ENCODE measurements at places on chromosomes 12 and 14.

GRCh38 chr14:59316151-59316830 is 127.8 kb downstream of the DAAM1 start:
- no peak for DNase-seq

DNA sequence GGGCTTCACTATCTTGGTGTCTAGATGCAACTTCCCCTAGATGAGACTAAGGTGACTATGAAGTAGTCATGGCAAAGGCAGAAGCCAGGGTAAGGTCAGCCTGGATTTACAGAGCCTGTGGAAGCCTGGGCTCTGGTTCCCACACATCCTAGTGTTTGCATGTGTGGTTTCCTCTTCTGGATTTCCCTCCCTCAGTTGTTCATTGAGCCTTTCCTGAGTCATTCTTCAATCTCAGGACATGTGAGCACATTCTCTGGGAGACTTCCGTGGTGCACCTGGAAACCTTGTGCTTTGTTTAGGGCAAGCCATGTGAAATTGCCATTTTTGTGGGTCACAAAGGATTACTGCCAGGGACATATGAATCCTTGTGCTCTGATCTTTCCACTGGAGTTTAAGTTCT is 236.6 kb downstream of the C12orf75 start:
- no peak for DNase-seq

DNA sequence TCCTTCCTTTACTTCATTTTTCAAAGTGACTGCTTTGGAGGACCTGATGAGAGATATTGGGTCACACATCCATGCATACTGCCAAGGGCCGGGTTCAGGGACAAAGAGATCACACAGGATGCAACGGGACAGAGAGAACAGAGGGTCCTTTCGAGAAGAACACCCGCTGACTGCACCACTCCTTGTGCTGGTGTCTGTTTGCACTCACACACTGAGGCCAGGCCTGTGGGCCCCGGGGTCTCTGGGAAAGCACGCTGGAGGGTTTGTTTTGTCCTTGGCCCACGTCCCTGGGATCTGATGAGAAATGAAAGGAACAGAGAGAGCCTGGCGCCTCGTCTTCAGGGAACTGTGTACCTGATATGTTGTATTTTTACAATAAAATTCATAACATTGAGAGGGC is 42.2 kb downstream of the PAH start:
- DNase-seq, result no peak

DNA sequence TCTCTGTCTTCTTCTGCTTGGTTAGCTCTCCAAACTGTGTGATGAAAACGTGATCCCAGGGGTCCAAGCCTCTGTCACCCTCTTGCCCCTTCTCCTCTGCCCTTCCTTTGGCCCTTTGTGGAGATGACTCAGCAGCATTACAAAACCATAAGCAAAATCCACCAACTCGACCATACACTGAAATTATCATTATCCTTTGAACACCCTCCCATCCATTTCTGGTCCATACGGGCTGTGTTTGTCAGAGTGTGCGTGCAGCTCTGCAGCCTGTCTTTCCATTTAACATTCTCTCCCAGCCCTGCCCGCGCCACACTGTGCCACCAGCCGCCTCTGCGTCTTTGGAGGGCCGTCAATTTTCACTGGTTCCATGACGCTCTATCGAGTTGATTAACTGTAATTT is 69.2 kb downstream of the SLC25A47 start:
- DNase-seq, result peak; percentile 80

GRCh38 chr12:59742841-59743240 is 147.0 kb downstream of the SLC16A7 start:
- DNase-seq, result no peak

GRCh38 chr12:120361506-120362208 is 7.3 kb downstream of the MSI1 start:
- peak; percentile 98 for DNase-seq

DNA sequence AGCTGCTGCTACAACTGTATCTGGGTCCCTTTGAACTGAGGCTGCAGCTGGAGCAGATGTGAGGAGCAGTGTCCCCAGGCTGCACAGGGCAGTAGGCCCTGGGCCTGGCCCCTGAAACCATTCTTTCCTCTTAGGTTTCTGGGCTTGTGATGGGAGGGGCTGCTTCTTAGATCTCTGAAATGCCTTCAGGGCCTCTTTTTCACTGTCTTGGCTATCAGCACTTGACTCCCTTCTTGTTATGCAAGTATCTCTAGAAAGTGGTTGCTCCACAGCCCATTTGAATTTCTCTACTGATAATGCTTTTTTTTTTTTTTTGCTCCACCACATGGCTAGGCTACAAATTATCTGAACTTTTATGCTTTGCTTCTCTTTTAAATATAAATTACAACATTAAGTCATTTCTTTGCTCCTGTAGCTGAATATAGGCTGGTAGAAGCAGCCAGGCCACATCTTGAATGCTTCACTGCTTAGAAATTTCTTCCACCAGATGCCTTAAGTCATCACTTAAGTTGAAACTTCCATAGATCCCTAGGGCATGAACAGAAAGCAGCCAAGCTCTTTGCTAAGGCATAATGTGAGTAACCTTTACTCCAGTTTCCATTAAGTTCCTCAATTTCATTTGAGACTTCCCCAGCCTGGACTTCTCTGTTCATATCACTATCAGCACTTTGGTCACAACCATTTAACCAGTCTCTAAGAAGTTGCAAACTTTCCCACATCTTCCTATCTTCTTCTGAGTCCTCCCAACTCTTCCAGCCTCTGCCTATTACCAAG is 41.1 kb downstream of the ACSM4 start:
- DNase-seq, result no peak

DNA sequence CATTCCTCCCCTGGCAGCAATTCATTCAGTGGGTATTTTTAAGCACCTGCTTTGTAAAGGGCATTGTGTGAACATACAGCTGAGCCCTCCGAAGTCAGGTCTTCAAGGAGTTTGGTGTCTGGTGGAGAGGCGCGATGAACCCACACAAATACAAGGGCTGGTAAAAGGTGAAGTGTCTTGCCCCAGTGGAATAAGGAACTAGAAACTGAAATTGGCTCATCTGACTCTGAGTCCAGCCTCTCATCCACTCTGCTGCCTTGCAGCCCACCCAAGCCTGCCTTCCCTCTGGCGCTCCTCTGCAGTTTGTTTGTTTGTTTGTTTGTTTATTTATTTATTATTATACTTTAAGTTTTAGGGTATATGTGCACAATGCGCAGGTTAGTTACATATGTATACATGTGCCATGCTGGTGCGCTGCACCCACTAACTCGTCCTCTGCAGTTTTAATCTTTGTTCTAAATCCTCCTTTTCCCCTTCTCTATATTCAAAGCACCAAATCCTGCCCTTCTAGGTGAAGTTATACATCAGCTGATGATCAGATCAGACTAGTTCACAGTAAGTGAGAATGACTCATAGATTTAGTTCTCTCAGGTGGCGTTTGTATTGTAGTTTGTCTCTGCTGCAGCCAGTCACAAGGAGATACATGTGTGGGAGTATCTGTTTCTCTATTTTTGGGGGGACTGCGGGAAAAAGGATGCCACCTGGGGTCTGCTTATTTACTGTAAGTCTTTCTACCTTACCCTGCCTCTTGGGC is 394.5 kb downstream of the APAF1 start:
- DNase-seq, result no peak

GRCh38 chr12:98437166-98437565 is 78.2 kb upstream of the TMPO start:
- DNase-seq, result no peak

DNA sequence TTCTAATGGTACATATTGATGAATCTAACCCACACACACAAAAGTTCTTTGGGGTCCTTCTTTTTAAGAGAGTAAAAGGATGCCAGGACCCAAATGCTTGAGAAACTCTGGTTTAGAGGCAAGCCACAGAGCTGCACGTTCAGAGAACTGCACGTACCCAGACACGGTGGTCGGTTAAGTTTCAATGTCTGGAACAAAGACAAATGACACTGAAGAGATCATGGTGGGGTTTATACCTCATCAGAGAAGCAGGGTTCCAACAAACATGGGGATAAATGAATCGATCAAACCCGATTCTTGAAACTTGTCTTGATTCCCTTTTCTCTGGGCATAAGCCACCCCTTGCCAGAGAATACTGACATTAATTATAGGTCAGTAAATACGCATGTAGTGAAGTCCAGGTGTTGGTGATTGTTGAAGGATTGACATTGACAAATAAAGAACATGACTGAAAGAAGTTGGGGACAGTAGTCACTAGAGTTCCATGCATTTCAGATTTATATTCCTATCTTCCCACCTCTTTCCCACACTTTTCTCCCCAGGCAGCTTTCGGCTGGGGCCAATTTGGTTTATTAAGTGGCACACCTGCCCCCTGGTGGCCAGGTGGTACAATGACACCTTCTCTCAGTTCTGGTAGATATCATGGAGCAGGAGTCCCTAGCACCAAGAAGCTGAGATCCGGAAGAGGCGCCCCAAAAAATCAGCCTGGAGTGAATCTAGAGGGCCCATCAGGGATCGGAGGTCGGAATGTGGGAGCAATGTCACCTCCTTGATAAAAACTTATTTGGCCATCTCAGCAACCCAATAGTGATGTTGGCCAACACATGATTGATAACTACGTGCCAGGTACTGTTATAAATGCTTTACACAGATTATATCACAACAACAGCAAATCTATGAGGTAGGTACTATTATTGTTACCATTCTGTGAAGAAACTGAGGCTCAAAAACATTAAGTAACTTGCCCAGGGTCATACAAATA is 17.8 kb upstream of the HDAC7 start:
- DNase-seq, result peak; percentile 89

DNA sequence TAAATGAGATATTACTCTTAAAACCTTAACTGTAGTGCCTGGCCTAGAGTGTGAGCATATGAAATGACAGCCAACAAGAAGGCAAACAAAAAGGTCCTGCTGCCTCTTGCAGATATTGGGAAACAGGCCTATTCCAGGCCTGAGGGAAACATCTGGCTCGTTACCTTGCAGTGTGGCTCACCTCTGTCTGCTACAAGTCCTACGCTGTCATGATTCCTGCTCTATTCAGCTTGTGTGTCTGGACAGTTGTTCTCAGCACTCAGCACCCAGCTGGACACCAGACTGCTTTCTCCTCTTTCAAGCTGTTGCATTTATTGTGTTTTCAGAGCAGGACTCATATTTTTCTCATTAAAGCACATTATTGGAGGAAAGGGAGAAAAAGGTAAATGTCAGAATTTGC is 113.5 kb downstream of the TMTC2 start:
- no peak for DNase-seq

GRCh38 chr12:3728686-3729085 is 24.2 kb downstream of the CRACR2A start:
- DNase-seq, result no peak

DNA sequence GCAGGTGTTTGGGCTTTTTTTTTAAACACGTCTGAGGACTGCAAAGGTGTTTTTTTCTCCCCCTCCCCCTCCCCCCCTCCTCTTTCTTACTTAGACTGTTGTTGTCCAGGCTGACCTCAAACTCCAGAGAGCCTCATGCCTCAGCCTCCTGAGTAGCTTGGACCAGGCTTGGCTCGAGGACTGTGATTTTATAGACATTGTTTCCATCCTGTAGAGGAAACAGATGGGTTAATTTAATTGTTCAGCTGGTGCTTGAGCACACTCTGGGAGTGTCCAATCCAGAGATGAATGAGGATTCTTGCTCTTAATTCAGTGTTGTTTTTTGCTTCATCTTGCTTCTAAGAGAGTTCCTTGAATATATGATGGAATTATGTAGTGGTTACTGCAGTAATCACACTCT is 42.1 kb downstream of the RASSF3 start:
- no peak for DNase-seq

GRCh38 chr12:116180448-116180847 is 97.0 kb downstream of the MED13L start:
- no peak for DNase-seq

- no peak for DNase-seq
These were observed at the start of gene NYNRIN for GRCh38 chr14:24398653-24399446. TSS of gene NYNRIN (plus strand) at chr14:24399003. CDS start at chr14:24399247, 244 bp downstream.

- DNase-seq, result no peak
These were observed 3.1 kb downstream of the CACNA2D4 start for GRCh38 chr12:1915082-1915968.

- peak; percentile 8 for DNase-seq
These were observed 136.3 kb downstream of the TBX3 start for GRCh38 chr12:114547636-114548035.

DNA sequence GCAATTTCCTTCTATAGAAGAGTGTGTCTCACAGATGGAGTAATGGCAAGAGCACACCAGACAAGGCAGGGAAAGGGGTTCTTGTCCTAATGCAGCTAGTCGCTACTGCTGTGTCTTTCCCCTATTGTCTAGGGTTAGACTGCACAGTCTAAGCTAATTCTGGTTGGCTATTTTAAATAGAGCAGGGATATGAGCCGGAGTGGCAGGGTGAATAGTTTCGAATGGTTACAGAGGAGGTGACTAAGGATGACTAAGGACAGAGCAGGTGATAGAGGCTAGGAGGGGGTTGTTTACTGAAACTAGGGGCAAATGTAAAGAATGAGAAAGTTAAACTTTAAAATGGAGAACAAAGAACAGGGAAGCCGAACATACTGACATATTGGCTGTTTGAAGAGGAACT is 25.6 kb upstream of the CPNE8 start:
- no peak for DNase-seq
